ENCODE measurements at places on chromosomes 16 and 17.

DNA sequence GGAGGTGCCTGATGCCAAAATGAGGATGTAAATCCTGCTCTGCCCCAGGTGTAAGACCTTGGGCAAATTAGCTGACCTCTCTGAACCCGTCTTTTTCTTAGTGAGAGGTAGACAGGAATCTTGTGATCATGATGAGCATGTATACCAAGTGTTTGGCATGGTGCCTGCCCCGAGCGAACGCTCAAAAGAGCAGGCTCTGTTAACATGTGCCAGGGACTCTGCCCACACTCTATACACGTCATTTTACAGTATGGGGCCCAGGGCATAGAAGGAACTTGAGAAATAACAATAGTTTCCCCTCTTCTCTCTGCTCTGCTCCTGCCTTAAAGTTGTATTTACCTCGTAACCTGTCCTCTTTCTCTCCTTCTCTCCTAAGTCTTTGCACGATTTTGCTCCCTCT, 9.3 kb upstream of the MAF start:
- DNase-seq: no peak

DNA sequence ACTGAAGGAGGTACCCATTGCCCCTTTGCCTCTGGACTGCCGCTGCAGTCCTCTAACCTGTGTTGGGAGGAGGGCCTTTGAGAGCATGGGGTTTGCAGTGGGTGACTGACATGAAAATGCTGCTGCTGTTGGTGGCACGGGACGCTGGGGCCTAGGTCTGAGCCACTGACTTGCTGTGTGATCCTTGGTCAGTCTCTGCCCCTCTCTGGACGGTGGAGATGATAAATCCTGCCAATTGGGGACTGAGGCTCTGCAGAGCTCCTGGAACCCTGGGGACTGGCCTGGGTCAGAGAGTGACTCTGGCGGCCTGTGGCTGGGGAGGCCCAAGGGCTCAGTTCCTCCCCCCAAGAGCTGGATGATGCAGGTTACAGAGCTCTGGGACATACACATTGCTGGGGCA, 6.1 kb upstream of the PYDC1 start:
- no peak for DNase-seq

DNA sequence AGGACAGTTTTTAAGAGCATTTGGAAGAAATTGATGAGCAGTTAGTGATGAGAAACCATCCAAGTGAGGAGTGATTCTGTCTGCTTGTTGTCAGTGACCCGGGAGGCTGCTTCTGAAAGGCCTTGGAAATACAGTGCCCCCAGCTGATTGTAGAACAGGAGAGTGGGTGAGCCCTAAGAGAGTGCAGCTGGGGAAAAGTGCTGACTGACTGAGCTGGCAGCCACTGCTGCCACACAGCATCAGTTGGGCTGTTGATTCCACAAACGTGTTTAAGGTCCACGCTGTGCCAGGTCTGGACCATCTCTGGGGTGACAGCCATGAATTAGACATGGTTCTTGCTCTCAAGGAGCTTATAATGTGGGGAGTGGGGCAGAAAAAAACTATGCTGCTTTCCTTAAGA, 18.9 kb downstream of the NUP93 start:
- DNase-seq: no peak

DNA sequence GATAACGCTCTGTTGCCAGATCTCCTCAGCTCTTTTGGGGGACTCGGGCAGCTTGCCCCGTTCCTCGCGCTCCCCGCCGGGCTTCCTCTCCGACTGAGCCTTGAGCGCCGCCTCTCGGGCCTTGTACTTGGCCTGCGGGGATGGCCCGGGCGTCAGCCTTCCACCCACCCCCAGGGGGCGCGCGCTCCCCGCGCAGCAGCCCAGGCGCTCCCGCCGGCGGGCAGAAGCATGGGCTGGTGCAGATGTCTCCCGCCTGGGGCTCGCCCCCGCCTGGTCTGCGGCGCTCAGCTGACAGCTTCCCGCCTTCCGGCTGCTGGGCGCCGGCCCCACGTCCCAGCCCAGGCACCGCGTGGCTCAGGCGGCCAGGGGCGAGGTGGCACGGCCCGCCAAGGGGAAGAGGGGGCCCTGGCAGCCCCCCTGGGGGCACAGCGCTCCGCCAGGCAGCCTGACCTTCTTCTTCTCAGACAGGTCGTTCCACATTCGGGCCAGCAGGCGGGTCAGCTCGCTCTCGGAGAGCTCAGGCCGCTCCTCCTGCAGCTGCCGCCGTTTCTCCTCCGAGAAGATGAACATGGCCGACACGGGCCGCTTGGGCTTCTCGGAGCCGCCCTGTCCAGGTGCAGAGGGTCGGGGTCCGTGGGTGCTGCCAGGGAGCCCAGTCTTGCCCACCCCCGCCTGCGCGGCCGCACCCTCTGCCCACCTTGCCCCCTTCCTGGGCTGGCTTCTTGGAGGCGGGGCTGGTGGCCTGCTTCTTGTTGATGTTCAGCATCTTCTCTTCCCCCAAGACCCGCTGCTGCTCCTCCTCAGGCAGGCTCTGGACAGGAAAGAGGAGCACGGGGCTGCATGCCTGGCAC, 8.9 kb downstream of the UBTF start:
- peak; percentile 76 for DNase-seq

DNA sequence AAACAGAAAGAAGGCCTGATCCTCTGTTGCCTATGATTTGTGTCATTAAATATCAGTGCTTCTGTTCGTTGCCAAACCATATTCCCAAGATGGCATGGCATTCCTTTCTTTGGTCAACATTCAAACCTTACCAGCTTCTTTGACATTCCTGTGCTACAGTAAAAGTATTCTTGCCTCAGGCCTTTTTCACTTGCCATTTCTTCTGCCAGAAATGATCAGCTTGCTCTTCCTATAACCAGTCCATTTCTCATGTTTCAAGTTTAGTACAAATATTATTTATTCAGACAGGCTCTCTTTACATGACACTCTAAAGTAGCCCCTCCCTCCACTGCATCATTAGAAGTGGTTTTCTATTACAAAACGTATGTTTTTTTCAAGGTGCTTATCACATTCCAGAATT, 278.3 kb downstream of the KCNJ2 start:
- no peak for DNase-seq

DNA sequence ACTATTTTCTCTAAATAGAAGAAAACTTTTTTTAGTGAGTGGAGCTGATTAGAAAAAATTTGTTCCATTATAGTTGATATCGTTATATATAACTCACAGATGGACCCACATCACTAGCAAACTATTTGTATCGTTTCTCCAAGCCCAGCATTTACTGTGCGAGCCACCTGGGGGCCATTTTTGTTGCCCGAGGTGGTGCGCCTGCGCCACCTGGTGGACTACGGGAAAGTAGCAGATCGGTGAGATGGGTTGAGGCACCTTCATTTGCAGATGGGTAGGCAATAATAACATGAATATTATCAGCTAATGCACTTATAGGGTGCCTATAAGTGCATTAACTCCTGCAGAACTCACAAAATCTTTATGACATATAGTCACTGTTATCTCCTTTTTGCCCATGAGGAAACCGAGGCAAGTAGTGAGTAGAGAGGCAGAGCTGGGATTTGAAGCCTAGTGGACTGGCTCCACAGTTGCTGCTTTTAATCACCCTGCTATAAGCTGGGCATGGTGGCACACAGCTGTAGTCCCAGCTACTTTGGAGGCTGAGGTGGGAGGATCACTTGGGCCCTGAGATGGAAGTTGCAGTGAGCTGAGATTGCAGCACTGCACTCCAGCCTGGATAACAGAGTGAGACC, 23.2 kb upstream of the NTN1 start:
- DNase-seq: no peak

GRCh38 chr17:5122586-5123342, 6.9 kb downstream of the USP6 start:
- no peak for DNase-seq

GRCh38 chr17:21228845-21229244, 14.9 kb upstream of the TMEM11 start:
- DNase-seq: no peak

- peak; percentile 84 for DNase-seq
These were observed at the start of gene MTSS2 for GRCh38 chr16:70685938-70686375. Gene MTSS2, minus strand, starts transcription at chr16:70686053. Its CDS starts 262 bp downstream, at chr16:70685791.

DNA sequence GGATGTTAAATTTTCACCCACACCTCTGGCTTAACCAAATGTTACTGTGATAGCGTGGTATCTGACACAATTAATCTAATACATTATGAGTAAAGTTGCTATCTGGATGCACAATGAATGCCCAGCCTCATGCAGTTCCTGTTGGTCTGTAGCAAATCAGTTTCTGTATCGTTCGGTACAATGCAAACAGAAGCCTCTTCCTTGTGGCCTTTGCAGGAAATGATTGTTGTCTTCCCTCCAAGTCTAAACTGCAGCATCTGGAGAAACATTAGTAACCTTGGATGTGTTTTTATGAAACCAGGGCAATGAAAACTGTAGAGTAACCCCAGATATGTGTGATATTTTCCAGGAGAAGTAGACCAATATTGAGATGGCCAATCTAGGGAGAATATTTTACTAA, 46.8 kb downstream of the CYB561 start:
- no peak for DNase-seq

DNA sequence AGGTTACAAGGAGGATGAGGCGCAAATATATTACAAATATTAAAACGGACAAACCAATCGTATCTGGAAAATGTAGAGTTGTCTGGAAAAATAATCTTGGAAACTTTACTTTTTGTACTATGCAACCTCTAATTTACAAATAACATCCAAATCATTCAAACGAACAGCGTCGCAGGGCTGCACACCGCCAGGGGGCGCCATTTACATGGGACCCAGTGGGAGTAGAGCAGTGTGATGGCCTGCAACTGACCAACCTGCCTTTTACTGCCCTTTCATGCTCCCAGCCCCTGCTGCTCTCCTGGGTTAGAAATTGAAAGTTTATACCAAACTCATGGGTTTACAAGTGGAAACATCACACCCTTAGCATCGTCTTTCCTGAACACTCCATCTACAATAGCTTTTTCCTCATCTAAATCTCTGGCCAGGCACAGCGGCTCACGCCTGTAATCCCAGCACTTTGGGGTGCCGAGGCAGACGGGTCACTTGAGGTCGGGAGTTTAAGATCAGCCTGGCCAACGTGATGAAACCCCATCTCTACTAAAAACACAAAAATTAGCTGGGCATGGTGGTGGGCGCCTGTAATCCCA, 10.0 kb downstream of the PITPNC1 start:
- peak; percentile 11 for DNase-seq

- no peak for DNase-seq
These were observed 46.1 kb downstream of the MARVELD3 start for GRCh38 chr16:71672125-71672524.

GRCh38 chr17:6254036-6254435, 180.9 kb downstream of the AIPL1 start:
- DNase-seq: no peak

GRCh38 chr17:11598274-11599221, at the start of gene DNAH9:
Gene DNAH9, plus strand, starts transcription at chr17:11598470. Its CDS starts 29 bp downstream, at chr17:11598499.
- DNase-seq: no peak

GRCh38 chr17:77353684-77354419, 213.1 kb downstream of the SEC14L1 start:
- DNase-seq: no peak

DNA sequence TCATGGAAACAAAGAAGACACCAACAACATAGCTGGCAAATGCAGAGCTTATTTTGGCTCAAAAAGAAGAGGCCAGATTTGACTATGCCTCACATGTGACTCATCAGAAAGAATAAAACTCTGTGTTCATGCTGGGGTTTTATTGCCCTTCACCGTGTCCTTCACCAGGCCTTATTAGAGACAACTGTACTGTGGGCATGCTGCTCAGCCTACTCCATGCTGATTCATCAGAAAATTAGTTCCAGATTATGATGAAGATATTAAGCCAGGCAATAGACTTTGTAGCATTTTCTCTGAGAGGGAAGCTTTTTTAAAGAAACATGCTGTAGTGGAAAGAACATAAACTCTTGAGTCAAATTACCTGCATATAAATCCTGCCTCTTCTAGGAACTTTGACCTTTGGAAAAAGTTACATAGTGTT, 89.8 kb downstream of the CYB561 start:
- DNase-seq: no peak

- no peak for DNase-seq
These were observed 65.9 kb upstream of the IRX6 start for GRCh38 chr16:55257966-55258613.

GRCh38 chr16:87531418-87531817, 38.6 kb upstream of the ZCCHC14 start:
- peak; percentile 36 for DNase-seq

GRCh38 chr16:5977329-5977728, 879.7 kb upstream of the EEF2KMT start:
- no peak for DNase-seq

DNA sequence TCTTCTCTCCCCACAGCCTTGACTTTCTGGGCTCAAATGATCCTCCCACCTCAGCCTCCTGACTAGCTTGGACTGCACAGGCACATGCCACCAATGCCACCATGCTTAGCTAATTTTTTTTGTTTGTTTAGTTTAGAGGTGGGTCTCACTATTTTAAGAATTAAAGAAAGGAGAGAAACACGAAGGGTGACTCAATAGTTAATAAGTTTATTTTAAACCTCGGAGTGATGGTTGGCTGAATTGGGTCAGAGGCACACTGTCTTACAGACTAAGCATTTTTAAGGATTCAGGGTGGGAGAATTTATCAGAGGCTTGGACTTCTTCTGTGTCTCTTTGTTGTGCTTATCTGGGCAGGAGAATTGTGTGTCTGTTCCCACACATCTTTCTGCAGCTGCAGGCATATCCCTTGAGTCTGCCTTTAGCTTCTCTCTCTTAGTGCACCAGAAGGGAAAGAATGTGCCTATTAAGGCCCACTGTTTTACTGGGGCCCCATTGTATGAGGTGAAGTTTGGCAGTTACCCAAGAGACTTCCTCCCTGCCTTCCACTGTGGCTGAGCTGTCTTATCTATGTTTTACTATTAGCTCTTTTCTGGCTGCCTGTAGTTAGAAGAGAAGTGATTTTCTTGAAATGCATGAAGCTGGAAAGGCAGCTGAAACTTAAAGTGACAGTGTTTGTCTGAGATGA, 2172.0 kb downstream of the TP53TG3F start:
- DNase-seq: no peak

- DNase-seq: no peak
These were observed 10.1 kb downstream of the THRA start for GRCh38 chr17:40072735-40073346.

Measured in NCI-H2107 (cell line).